Cerebellar nuclear complex (tissue), 1 donor: ENCODE measurements at places on chromosomes 1 and 21.

DNA sequence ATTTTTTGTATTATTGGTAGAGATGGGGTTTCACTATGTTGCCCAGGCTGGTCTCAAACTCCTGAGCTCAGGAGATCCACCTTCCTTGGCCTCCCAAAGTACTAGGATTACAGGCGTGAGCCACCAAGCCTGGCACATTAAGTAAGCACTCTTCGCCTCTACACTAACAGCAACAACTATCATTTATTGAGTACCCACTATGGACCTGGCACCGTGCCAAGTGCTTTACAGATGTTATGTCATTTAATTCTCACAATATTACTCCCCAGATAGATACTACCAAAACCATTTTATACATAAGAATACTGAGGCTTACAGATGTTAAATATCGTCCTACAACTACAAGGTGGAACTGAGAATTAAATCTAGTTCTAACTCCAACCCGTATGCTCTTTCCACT, 50.1 kb downstream of the TUT4 start:
- no peak for DNase-seq

DNA sequence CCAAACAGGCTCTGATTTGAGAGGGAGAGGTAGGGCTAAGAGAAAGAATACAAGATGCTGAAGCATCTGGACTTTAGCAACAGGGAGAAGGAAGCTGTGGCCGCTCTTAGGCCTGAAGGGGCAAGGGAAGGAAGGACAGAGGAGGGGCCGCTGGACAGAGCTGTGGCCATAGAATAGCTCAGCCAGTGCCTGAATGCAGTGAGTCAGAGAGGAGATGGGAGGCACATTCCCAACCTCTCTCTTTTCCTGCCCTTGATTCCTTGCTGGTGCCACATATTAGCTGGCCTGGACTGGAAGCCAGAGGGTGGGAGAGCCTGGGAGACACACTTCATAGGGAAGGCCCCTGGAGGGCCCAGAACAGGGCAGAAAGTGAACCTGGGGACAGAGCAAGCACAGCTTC, 83.4 kb upstream of the POU3F1 start:
- no peak for DNase-seq

DNA sequence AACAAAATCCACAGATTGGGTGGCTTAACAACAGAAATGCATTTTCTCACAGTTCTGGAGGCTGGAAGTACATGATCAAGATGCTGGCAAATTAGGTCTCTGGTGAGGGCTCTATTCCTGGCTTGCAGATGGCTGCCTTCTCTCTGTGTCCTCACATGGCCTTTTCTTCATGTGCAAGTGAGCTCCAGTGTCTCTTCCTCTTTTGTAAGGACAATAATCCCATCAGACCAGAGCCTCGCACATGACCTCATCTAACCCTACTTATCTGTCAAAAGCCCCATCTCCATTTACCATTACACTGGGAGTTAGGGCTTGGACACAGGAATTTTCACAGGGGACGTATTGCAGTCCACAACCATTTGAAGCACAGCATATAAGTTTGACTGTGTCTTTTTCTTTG, 181.6 kb downstream of the NEGR1 start:
- no peak for DNase-seq

DNA sequence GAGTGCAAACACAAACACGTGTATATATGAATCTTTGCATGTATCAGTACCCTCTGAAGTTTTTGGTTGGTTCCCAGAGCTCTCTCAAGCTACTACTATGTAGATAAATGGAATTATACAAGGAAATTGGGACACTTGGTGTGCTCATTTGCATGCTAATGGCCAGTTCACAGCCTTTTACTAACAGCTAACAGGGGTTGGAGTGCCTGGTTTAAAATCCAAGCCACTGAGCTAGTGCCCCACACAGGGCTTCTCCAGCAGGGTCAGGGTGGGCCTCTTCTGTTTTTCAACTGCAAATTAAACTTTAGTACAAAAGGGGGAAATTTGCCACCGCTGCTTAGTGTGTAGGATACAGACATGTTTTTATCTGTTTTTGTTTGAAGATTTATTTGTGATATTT, 121.0 kb downstream of the ATP5PO start:
- no peak for DNase-seq

DNA sequence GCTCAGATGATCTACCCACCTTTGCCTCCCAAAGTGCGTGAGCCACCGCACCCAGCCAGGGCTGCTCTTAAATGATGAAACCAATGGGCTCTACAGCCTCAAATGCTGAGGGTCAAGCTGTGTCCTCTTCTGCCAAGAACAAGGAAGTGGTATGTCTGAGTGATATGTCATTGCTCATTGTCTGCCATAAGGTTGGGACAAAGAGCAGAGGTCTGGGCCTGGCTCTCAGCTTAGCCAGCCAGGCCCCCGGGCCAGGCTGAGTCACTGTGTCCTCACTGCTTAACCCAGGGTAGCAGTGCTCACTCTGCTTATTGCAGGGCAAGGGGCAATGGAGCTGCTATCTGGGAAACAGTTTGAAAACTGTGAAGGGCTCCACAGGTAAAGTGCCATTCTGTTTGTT, 8.3 kb upstream of the ETS2 start:
- DNase-seq, result no peak
